Activated CD4-positive, alpha-beta memory T cell treated with anti-CD3 and anti-CD28 coated beads for 36 hours (primary cell): ENCODE measurements at places on chromosomes 2 and 18. TPM values are rescaled to one million over a fixed set of nuclear protein-coding genes. Genes with fewer than 3 reads are reported as not detected.

PARD3B gene
- total RNA-seq: 0.07 TPM

FOXD4L1 gene
- total RNA-seq: 0.12 TPM

COPS7B gene
- total RNA-seq: 50.6 TPM

CRYBA2 gene
- total RNA-seq: not detected

CAPN13 gene
- total RNA-seq: not detected

MYO5B gene
- 0.02 TPM for total RNA-seq

MYOM1 gene
- total RNA-seq: 1.2 TPM

CCDC148 gene
- total RNA-seq: 0.29 TPM

DYNAP gene
- not detected for total RNA-seq

RNMT gene
- 43.6 TPM for total RNA-seq

GAD1 gene
- 2.6 TPM for total RNA-seq
